T-helper 17 cell (primary cell): ENCODE measurements at places on chromosomes 6 and 20.

DNA sequence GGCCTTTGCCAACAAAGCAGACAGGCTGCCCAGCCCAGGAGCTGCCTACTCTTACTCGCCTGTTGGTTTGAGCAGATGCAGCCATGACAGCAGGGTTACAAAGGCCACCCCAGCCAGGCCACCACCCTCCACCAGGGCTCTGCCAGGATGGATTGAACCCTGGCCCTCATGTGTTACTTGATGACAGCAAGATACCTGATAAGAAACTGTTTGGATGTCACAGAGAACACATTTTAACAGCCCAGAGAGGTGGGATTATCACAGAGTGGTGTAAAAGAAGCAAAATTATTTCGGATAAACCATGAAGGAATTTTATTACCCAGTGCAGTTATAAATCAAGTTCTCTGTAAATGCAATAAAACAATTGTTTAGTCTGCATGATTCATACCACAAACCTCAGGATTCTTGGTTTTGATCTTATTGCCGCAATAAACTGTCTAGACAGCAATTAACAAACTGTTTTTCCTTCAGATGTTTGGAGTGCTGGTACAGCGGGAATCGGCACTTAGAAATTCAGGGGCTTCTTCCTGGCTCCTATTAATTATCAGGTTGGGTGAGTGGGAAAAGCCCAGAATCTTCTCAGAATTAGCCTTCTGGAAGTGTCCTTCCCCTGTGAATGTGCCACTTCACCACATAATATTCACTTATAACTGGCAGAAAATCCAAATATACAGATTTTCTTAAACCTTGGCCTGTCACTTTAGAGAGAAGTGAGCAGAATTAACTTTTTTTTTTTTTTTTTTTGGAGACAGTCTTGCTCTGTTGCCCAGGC lies 58.0 kb upstream of the SALL4 start:
- DNase-seq, result no peak

GRCh38 chr6:35594503-35595186 lies 81.9 kb upstream of the TULP1 start:
- DNase-seq, result no peak

DNA sequence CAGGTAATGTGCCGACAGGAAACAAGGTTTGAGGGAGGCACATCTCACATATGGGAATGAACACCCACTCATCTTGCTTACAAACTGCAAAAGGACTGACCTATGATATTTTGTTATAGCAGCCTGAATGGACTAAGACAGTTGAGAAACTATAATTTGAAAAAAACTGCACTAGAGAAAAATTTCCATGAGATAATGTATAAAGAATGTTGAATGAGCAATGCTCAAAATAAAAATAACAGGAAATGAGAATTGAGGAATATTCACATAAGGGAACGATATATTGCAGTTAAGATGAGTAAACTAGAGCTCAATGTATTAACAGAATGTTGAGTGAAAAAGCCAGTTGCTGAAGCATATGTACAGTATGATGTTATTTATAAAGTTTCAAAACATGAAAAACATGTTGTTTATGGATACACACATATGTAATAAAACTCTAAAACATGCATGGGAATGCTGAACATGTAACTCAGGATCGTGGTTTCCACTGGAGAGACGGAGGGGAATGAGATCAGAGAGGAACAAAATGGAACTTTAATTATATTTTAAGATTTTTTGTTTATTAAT lies 6.3 kb upstream of the TBC1D22B start:
- no peak for DNase-seq

GRCh38 chr6:15392182-15392581 lies 146.3 kb downstream of the JARID2 start:
- no peak for DNase-seq

- DNase-seq, result no peak
Observed at GRCh38 chr6:156582509-156582992, 194.6 kb upstream of the ARID1B start.

DNA sequence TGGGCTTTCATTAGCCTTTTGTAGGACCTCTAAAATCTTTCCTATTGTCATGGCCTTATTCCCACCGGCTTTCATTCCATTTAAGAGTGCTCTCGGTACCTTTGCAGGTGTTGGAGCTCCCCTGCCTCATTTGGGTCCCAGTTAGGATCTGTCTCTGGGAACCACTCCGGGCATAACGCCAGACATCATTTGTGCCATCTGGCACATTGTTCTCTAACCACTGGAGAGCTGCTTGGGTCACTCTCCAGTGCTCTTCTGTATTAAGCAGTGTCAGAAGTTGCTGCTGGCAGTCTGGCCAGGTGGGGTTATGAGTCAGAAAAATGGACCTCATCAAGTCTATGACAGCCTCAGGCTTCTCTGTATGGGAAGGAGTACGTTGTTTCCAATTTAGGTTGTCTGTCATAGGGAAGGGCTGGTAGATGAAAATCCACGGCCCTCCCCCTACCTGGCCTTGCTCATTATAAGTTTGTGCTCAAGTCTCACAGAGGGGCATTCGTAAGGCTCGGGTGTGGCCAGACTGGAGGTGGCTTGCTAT lies 62.9 kb upstream of the MOCS1 start:
- DNase-seq, result no peak

DNA sequence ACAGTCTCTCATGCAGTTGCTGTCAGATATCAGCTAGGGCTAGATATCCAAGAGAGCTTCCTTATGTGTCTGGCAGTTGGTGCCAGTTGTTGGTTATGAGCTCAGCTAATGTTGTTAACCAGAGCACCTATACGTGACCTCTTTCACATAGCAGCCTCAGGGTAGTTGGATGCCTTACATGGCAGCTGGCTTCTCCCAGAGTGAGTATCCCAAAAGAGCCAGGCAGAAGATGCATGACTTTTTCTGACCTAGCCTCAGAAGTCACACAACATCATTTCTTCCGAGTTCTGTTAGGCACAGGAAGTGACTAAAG lies 175.7 kb downstream of the VEGFA start:
- no peak for DNase-seq

- DNase-seq, result no peak
Observed at GRCh38 chr6:45169815-45170214, 158.3 kb upstream of the RUNX2 start.

- DNase-seq, result no peak
Observed at GRCh38 chr6:2854396-2854982, 12.8 kb upstream of the SERPINB1 start.

DNA sequence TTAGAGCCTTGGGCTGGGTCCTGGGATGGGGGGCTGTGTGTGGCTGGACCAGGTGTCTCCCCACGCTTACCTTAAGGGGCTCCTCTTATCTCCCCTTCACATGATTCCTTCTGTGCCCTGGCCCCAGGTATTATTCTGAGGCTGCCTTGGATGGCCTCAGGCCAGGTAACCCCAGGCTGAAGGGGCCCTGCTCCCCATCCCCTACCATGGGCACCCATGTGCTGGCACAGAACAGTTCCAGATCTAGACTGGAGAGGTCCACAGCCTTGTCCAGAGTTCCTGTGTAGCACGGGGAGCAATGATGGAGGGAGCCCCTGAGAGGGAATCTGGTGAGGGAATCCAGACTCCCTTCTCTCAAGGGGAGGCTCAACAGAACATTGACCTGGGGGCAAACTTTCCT lies 32.1 kb downstream of the MOCS1 start:
- DNase-seq, result no peak

GRCh38 chr20:46359233-46359751 lies 47.1 kb downstream of the ELMO2 start:
- DNase-seq, result no peak

GRCh38 chr6:99349171-99350141 lies at the start of gene FAXC:
FAXC (minus strand) TSS chr6:99349674; CDS start chr6:99349372, 302 bp downstream.
- no peak for DNase-seq

DNA sequence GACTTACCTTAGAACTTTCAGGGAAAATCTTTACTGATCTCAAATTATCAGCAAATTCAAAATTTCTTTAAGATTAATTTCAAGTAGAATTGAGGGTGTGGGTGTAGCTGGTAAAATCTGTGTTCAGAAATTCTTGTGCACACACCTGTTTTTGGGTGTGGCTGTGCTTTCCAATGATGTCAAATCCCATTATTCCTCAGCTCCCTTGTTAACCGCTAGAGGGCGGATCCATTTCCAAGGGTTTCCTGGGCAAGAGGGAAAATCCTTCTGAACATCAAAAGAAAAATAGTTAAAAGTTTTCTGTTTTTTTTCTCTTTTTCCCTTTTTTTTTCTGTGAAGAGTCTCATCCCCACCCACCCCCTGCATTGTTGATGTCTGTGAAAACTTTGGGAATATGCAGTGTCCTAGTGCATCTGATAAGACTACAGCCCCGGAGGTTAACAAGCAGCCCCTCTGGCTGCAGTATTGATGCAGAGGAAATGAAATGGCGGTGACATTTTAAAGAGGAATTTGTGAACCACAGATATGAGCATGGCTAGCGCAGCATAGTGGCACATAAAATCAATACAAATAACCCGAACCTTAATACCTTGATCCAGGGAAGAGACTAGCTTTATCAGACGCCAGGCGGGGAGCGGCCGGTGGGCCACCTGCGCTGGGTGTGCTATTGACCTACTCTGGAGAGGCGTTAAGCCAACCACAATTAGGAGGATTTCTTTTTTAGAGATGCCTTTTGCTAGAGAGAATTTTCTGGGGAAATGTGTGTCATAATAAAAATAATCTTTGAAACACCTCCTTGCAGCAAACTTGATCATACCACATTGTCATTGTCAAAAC lies 130.9 kb downstream of the FOXA2 start:
- DNase-seq, result no peak

DNA sequence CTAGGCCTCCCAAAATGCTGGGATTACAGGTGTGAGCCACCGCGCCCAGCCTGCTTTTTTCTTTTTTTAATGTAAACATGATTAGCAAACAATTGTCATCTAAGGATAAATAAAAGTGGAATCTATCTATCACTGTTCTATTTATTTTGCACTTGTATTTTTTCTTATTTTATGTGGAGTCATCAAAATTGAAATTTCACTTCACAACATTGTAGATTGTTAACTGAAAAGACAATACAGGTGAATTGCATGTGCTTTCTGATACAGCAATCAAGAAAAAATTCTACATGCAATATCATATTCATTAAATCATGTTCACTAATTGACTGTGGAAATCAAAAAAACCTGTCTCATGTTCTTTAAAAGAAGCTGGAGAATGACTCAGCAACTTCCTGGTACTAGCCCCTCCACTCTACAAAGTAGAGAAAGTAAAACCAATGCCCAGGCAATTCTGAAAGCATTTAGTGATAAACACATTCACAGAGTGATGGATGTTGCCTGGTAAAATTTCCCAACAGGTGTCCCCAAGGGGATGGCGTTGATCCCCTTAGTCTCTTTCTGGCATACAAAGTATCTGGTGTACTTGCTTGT lies 10.7 kb upstream of the RFX6 start:
- no peak for DNase-seq

GRCh38 chr20:63555661-63556381 lies 1.9 kb downstream of the FNDC11 start:
- no peak for DNase-seq
